ENCODE measurements at places on chromosomes 11 and 22.

- no peak for DNase-seq
Measured at GRCh38 chr22:43554694-43555365, 143.0 kb downstream of the MPPED1 start.

GRCh38 chr11:81979448-81979847 is 754.2 kb downstream of the FAM181B start:
- no peak for DNase-seq

DNA sequence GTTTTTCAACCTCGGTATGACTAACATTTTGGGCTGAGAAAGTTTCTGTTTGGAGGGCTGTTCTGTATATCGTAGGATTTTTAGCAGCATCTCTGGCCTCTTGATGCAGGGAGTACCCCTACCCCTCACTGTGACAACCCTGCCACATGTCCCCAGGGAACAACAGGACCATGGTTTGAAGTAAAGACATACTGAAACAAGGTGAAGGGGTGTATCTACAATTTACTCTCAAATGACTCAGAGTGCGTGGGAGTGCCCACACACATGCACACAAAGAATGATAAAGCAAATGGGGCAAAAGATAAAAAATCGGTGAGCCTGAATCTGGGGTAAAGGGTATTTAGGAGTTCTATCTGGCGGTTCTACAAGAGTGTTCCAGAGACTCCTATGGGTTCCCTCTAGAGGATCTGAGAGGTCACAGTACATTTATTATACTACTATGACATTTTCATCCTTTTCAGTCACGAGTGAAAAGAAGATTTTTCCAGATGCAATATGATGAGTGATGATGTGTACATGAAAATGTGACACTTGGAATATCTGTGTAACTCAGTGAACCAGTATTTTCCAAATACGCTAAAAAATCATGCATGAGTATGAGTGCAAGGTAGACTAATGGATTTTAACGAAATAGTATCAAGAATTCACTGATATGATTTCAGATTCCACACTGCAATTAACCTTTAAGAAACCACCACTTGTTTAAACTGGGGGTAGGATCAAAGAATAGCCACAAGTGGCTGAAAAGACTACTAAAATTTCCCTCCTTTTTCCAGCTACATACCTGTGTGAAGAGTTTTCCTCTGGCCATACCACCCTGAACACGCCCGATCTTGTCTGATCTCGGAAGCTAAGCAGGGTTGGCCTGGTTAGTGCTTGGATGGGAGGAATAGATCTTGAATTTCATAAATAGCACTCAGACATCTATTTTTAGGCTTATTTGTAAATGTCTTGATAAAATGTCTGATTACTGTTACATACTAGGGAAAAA is 56.3 kb upstream of the YPEL1 start:
- peak; percentile 38 for DNase-seq

GRCh38 chr11:31922450-31922849 is 111.3 kb upstream of the PAX6 start:
- DNase-seq, result no peak

GRCh38 chr22:34055525-34056200 is 135.4 kb upstream of the LARGE1 start:
- DNase-seq, result no peak

DNA sequence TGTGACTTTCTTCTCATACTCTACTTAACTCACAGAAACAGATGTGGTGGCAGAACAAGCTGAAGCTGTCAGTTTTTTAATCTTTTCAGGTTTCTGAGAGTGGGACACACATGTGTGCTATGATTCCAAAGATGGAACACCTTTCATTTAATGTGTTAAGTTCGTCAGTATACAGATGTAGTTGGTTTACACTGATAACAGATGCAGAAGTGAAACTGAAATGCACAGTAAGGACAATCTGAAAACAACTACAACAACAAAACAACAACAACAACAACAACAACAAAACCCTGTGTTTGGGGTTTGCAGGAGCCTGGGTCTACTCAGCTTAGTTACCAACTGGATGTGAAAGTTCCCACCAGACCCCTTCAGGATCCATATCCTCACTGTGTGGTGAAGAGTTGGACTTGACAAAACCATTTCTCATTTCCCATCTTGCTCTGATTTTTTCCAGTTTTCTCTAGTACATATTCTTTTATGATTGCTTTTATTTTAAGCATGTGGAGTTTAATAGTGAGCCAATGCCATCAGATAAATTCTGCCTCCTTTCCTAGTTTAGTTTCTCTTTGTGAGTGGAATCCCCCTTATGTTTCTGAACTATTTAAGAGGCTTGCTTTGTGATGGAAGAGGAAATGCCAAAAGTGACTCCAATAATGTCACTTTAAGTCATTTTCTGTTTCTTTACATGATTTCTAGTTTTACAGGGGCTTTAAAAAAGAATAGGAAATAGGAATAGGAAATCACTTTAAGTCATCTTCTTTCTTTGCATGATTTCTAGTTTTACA is 47.8 kb downstream of the ARHGAP42 start:
- DNase-seq, result no peak

DNA sequence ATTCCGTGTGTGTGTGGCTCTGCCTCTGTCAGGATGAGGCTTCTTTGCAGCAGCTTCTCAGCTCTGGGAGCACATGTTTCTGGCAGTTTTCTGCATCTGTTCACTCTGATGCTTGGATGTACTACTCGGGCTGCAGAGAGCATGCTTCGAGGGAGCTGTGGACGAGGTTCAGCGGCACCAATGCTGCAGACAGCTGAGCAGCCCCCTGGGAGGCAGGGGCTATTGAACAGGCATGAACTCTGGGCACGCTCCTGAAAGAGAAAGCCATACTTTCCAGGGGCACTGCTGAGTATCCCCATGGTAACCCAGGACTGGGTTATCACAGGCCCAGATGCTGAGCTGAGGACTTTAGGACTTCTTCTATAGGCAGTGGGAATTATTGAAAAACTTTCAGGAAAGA is 33.8 kb downstream of the ADAMTS8 start:
- no peak for DNase-seq

GRCh38 chr11:87473174-87473573 is 435.4 kb downstream of the TMEM135 start:
- DNase-seq, result no peak

DNA sequence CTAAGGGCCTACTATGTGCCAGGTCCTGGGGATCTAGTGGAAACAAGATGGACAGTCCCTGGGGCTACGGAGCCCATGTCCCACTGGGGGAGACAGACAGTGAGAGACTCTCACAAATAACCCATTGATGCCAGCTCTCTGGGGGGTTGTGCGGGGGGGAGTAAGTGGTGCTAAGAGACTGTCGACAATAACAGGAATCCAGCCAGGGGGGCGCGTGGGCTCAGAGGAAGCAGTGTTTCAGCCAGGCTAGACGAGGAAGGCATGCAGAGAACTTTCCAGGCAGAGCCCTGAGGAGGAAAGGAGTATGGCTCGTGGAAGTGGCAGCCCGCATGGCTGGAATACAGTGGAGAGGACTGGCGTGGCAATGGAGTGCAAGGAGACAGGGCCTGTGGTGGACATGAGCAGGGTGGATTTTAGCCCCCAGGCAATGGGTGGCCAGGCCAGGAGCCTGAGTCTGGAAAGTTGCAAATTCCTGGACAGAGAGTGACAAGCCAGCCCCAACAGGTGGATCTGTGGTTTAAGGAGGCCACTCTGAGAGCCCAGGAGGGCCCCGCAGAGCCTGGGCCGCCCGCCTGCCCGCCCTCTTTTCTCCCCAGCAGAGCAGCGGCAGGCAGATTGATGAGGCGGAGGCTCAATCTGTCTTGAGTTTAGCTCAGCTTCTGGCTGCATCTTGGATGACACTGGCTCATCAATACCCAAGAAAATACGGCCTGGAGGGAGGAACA is 40.0 kb upstream of the TCF20 start:
- no peak for DNase-seq

- no peak for DNase-seq
Measured at GRCh38 chr11:17418444-17419081, 30.1 kb upstream of the KCNJ11 start.

GRCh38 chr11:1254733-1255132 is 31.9 kb downstream of the MUC5B start:
- no peak for DNase-seq

DNA sequence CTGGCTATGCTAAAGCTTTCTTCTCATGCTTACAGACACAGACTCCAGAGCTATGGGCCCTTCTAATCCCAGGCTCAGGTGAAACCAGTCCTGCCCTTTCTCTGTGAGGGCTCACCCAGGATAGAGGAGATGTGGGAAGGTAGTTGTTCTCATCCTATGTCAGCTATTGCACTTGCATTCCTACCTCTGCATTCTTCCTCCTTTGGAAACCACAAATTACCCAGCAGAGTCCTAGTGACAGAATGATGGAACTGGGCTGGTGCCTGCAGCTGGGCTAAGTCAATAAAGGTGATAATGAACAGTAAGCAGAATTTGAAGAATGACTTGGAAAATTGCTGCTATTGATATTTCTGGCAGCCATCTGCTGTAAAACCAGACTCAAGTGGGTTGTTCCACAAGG is 560.0 kb downstream of the TMEM135 start:
- DNase-seq, result no peak

DNA sequence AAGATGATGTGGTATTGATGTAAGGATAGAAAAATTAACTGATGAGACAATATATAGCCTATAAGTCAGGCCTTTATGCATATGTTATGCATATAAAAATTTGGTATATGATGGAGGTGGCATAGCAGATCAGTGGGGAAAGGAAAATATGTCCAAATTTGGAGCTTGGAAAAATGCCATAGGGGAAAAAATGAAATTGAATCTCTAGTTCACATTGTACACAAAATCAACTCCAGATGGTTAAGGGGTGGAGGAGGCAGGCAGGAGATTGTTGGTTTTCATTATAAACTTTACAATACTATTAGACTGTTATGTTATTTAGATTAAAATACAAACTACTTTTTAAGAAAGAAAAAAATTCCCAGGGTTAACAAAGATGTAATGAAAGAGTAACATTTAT is 15.1 kb upstream of the CD3E start:
- no peak for DNase-seq

DNA sequence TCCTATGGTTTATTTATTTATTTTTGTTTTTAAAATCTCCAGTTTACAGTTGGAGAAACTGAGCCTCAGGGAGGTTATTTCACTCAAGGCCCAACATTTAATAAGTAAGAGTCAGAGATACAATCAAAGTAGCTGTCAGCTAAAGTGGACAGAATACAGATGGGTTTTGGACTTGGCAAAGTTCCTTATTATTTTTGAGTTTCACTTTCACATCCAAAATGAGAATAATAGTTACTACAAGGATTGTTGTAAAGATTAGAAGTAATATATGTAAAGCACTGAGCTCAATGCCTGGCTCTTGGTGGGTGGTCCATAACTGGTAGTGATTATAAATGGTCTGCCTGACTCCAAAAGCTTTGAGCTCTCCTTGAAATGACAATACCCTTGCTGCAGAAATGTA is 87.5 kb upstream of the SESN3 start:
- DNase-seq, result no peak

DNA sequence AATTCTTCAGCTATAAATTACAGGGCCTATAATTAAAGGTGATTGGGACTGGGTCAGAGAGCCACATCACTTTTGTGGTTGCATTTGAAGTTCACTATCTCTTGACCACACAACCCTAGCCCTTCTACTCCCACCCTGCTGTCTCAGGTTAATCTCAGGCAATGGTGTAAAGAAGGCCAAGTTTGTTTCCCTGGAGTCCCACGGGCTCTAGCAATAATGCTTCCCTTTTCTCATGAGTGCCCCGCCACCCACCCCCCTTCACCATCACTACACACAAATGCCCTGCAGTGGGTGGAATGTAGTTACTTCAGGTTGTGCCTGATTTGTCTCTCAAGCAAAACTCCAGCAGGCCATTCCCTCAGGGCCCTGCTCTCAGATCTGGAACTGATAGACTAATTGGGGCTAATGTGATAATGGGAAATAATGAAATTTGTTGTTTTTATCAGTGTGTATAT is 1.8 kb upstream of the EHF start:
- DNase-seq, result no peak

- no peak for DNase-seq
Measured at GRCh38 chr11:76759092-76759491, 24.1 kb upstream of the TSKU start.

GRCh38 chr11:87722756-87723565 is 452.3 kb downstream of the RAB38 start:
- no peak for DNase-seq

- DNase-seq, result no peak
Measured at GRCh38 chr11:92717240-92717639, 252.2 kb upstream of the MTNR1B start.

GRCh38 chr11:2588809-2589537 is 110.8 kb downstream of the KCNQ1OT1 start:
- no peak for DNase-seq

DNA sequence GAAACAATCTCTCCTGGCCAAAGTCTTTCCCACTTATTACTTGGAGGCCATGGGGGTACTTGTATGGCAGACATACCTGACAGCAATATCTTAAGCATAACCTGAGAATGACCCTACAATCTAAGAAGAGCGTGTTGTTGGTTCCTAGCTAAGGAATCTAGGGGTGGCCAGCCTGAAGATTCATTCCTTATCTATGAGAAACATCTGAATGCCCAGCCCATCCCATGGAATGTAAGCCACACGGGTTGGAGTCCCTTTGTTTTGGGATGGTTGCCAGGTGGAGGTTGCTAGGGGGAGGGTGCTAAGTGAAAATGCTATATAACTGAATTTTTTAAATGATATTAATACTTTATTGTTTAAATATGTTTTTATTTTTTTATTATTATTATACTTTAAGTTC is 725.0 kb downstream of the ETS1 start:
- DNase-seq, result no peak

- no peak for DNase-seq
Measured at GRCh38 chr11:28026634-28027290, 81.2 kb downstream of the KIF18A start.
